ENCODE measurements at places on chromosomes 3 and 15. TPM values are rescaled to one million over a fixed set of nuclear protein-coding genes. Genes with fewer than 3 reads are reported as not detected.

DNA sequence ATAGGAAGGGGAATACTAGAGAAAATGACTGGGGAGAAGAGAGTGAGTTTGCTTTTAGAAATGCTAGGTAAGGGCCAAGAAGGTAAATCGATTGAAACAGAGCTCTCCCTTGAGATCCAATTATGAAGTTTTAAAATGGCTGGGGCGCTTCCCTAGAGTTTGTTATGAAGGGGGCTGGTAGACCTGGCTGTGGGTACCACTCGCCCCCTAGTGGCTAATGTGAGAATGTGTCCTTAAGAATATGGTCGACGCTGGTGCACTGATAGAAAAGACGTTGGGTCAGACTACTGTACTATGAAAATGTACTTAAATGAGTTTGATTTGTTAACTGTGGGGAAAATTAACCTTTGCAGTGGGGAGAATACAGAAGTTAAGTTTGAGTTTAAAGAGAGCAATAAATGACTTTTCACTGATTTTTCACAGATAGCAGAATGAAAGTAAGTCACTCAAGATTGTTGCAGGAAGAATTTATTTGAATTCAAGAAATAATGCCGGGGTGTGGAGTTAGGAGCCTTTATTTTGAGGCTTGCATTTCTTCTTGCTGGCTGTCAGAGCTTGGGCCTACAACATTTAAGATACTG lies 9.2 kb downstream of the TMPRSS7 start:
- DNase-seq: peak; percentile 37

GRCh38 chr3:194806991-194807630 lies 121.4 kb downstream of the FAM43A start:
- DNase-seq: no peak

DNA sequence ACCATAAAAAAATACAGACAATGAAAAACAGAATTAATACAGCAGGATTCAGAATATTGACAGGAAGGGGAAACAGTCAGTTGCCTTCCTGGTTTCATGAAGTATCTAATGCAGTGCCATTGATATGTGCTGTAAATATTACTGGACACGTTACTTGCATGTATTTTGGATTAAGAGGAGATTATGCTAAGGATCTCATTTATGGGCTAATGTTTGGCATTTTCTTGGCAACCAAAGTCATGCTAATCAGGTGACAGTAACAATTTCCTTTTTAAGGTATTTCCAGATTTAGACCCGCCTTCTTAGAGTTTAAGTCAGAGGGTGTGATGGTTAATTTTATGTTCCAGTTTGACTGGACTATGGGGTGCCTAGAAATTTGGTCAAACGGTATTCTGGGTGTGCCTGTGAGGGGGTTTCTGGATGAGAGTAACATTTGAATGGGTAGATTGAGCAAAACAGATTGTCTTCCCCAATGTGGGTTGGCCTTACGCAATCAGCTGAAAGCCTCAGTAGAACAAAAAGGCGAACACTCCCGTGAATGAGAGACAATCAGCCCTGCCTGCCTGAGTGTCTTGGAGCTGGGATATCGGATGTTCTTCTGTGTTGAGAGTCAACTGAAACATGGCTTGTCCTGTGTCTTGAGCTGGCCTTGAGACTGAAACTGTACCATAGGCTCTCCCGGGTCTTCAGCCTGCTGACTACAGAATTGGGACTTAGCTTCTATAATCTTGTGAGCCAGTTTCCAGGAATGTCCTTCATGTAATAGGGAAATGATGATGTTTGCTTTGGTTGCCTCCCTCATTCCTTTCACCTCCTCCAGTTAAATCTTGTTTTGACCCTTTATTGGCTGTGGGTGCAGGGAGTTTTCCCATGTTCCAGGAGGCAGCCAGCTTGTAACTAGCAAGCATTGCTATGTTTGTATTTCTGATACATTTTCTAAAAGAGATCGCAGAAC lies 10.5 kb downstream of the SQOR start:
- no peak for DNase-seq

DNA sequence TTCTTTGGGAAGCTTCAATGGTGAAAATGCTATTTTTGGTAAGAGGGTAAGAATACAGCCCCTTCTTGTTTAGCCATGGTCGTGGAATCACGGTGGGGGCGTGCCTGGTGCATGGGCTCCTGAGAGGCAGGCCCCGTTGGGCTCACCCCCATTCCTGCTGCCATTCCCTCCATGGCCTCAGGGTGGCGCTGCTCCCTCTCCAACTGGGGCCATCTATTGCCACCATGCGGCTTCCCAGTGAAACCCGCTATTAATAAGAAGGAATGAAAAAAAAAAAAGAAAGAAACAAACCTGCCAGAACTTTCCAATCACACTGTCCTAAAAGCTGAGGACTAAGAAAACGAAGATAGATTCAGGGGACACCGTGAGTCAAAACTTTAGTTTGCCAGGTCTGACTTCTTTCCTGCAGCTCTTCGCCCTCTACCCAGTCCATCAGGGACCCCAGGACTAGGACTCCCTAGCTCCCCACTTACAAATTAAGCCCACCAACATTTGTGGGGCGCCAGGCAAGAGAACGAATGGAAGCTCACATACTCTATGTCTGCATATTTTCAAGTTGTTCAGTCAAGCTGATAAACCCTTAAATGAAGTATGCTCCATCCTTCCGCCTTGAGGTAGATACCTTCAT lies 30.6 kb upstream of the ABHD2 start:
- DNase-seq: peak; percentile 72

DNA sequence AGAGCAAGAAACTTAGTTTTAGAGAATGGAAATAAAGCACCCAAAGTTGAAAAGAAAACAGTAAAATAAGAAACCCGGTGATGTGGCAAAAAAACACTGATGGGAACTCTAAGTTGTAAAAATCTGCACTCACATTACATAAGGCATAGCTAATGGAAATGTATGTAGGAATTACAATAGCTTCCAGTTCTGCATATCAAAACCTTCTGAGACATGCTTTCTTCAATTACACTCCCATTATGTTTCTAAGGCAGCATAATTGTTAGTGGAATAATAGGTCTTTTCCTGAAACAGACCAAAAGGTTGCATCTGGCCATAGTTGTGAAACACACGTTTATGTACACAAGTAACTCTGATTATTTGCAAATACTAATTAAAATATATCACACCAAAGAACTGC lies 41.4 kb downstream of the SLC30A4 start:
- DNase-seq: no peak

The SPINK8 gene
- total RNA-seq: not detected

The FAM81A gene
- 0.69 TPM for total RNA-seq

The SI gene
- not detected for total RNA-seq

DNA sequence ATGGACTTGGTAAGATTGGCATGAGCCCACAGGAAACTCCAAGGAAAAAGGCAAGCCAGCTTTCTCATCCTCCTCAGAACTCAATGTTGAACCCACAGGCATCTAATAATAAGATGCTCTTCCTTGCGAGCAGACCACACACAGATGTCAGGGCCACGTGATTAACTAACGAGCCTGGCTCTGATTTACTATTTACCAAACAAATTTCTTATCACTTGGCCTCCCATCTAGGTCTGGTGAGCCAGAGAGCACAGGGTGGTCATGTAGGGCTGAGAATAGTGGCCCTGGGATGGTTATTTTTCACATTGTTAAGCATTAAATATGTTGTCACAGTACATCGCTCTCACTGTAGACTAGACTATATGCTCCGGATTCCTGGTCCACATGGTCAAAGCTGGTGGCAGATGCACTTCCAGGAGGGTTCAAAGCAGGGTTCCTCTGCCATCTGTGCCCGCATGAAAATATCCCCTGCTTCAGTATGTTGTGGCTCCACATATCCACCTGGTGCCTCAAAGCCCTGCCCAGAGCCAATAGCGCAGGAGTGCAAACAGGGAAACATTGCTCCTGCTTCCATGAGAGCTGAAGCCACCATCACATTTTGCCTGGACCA lies 472.5 kb upstream of the WNT5A start:
- DNase-seq: no peak

GRCh38 chr3:182837855-182838454 lies 44.7 kb downstream of the ATP11B start:
- DNase-seq: no peak

The SLC26A6 gene
- total RNA-seq: 89.6 TPM

The DLEC1 gene
- 0.16 TPM for total RNA-seq

The BFSP2 gene
- total RNA-seq: not detected

The NANOGP8 gene
- total RNA-seq: not detected

- DNase-seq: no peak
These were observed 1.5 kb downstream of the NTRK3 start for GRCh38 chr15:88255087-88255483.

GRCh38 chr15:95371664-95372063 lies 958.8 kb upstream of the NR2F2 start:
- no peak for DNase-seq

DNA sequence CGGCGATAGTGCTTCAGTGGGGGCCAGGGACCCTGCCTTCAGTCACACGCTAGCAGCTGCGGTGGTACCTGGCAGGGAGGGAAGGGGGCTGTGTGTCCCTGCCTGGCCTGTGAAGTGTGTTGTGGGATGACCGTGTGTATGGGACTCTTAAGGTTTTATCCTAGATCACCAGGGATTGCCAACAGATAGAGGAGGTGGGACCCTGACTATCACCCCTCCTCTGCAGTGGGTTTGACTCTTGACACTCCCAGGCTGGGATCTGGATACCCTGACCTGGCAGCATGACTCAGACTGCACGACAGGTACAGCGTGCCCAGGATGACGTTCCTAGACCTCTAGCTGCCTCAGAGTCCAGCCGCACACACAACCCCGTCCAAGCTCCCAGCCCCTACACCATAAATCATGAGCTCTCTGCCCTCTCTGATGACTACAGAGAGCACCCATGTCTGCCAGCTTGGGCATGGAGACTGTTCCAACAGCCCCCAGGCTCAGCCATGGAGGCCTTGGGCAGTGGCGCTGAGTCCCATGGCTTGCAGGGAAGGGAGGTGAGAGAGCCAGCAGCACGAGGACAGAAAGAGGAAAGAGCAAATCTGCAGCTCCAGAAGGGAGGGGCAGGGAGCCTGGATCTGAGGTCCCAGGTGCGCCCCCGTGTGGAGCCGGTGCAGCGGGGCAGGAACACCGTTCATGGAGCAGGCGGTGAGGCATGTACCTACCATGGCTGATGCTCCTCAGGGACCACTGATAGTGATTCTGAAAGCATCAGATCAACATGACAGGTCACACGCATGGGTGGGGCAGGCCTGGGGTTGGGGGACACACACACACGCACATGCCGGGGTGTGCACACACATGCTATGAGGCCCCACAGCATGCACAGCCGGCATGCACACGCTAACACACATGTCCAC lies 71.0 kb downstream of the ADAMTS7 start:
- peak; percentile 64 for DNase-seq

DNA sequence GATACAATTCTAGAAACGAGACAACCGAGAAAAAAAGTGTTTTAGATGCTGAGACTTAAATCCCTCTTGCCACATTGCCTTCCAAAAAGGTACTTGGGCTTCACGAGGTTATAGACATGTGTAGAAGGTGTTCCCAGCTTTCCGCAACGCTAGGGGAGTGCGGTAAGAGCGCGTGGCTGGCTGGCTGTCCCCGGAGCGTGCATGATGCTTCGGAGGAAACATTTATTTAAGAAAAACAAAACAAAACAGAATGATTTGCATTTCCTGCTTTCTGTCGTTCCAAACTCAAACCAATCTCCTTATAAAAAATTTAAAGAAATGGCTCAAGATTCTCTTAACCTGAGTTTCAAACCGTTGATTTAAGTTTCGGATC lies 841 bp downstream of the SLC6A20 start:
- DNase-seq: no peak

GRCh38 chr3:98003306-98003969 lies 31.2 kb upstream of the RIOX2 start:
- DNase-seq: no peak

The SLC28A1 gene
- not detected for total RNA-seq

The GOLGA6C gene
- not detected for total RNA-seq

DNA sequence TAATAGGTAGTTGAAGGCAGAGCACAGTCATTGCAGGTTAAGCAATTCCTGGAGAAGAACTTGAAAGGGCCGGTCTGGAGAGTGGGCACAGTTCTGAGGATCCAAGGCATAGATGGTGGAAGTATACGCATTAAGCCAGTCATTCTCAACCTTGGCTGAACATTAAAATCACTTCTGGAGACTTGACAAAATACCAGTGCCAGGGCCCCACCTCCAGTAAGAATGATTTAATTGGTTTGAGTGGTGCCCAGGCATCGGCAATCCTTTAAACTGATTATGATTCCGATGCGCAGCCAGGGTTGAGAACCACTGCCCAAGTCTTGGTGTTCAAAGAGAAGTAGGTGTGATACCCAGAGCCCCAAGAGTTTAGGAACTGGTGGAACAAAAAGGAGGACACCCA lies 6.9 kb upstream of the HOMER2 start:
- no peak for DNase-seq

The COL8A1 gene
- total RNA-seq: not detected

DNA sequence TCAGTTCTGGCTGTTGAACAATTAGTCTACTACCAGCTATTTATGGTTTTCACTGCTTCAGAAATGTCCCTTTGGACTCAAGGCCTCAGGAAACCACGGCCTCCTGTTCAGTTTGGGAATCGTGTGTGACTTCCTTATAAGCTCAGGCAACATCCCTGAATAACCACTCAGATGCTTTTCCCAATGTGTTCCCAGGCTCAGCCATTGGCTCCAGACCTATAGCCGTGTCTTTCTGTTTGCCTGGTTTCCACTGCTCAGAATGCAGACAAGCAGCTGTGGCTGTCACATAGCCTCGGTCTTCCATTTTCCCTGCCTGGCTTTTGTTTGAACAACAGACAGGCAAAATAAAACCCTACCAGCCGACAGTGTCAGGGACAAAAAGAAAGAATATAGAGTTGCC lies 63.2 kb upstream of the ATP2B2 start:
- no peak for DNase-seq

DNA sequence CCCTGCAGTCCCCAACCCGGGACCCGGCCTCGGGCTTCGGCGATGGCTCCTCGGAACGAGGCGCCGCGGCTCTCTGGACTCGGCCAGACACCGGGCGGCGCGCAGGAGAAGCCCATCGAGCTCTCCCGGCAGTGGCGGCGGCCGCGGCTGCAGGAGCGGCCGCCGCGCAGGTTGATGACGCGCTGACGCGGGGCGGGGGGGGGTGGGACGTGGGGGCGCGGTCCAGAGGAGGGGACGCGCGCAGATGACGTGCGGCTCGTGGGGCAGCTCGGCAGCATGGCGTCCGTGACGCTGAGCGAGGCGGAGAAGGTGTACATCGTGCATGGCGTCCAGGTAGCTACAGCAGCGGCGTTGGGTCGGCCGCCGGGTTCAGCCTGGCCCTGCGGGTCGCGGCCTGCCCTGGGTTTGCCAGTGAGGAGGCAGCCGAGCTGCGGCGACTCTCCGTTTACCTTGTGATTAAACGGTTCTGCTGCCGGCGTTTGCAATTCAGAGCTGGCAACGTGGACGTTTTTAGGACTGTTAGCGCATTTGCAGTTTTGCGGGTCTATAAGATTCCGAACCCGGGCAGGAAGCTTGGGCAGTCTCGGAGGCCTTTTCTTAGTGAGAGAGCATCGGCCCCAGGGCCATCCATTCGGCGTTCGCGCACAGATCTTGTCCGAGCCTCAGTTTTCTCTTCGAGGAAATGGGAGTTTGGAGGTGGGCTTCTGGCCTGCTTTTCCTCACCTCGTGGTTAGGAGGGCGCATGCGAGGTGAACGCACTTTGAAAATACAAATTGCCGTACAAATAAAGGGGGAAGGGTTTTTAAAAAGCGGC lies at the start of the genes EXOSC7 and ZDHHC3:
EXOSC7 (plus strand) TSS at position 243 of the 814 bp plus-strand sequence; CDS start at position 277, 34 bp downstream.
ZDHHC3 (minus strand) TSS at position 173 of the 814 bp plus-strand sequence. CDS start 16,738 bp downstream, outside the sequence.
- DNase-seq: peak; percentile 81

Measured in activated T-helper 2 cell treated with anti-CD3 and anti-CD28 coated beads, Interferon-gamma antibody, Interleukin-2, Interleukin-4, amounts not matched to agents 10 μg/mL and 5 μg/mL and 100 μg/mL, durations not matched to agents 14 hours and 24 hours and 36 hours (primary cell).